ENCODE measurements at places on chromosomes 4 and X.

- peak; percentile 39 for DNase-seq
These were observed 81.0 kb upstream of the SMARCAD1 start for GRCh38 chr4:94126669-94127068.

DNA sequence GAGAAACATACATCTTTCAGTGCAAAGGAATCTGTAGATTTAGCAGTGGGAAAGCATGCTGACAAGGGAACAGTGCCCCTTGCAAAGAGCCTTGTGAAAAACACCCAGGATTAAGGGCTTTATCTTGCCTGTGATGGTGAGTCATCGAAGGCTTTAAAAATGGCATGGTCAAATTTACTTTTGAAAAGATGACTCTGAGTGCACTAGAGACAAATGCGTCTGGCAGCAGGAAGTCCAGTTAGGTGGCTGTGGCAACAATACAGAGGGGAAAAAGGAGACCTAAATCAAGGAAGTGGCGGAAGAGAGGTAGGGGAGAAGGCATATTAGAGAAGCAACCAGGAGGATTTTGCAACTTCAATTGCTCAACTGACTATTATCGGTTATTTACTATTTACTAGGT is 472.6 kb upstream of the CPEB2 start:
- no peak for DNase-seq

DNA sequence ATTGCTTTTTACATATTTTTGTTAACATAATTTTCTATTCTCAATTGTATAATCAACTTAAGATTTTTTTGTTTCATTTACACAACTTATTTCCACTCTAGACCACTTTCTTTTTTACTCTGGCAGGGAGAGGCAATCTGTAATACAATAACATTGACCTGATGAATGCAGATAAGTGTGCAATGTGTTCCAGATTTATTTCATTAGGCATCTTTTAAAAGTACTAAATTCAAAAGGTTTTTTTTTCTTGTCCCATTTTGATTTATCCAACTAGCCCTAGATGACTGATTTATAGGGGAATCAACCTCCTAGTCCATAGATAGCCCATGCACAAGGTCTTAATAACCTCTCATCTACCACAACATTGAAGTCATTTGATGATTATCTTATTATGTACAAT is 55.5 kb upstream of the AGTR2 start:
- DNase-seq = no peak

GRCh38 chr4:53653484-53654053 is 62.3 kb upstream of the LNX1 start:
- peak; percentile 39 for DNase-seq

DNA sequence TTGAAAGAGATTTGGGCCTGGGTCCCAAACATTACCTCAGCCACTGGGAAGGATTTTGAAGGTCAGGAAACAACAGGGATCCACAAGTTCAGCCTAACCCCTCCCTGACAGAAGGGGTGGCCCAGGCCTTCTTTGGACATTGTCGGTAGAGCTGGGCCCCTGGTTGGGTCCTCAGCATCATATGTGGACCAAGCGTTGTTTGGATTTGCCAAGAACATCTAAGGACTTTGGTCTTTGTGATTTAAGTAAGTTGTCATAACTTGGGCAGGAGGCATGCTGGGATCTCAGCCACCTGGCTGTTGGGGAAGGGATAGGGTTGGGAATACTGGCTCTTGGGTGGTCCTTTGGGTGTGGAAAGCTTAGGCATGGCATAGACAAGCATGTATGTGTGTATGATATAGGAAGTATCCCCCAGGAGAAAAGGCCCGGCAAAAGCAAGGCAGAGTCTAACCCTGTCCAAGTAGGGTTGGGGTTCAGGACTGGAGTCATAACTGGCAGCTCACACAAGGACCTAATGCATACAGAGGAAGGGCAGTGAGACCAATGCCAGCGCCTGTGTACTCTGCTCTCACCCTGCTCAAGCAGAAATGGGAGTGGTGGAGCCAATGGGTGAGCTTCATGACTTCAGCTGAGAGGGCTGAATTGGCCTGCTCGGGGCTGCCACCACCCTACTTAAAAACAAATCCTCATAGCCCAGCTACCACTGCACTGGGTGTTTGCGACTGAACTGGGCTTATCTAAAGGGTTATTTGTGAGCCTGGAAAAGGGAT is 102.8 kb downstream of the RTL5 start:
- DNase-seq = no peak

- no peak for DNase-seq
These were observed 101.1 kb downstream of the TMA16 start for GRCh38 chr4:163595580-163595979.

- peak; percentile 36 for DNase-seq
These were observed 440.9 kb downstream of the INPP4B start for GRCh38 chr4:142405021-142405694.

DNA sequence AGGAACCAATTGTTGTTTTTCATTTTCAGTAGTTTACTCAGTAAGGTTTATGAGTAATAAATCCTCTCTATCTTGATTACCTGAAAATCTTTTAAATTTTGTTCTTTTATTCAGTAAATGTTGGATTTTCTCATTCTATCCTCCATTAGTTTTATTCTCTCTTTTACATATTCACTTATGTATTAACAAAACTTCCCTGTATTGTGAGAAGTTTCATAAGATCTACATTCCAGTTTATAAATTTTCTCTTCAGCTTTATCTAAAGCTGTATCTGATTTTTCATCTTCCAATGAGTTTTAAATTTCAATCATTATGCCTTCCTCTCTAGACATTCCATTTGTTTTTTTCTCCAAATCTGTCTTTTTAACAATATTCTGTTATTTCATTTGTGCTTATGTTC is 310.2 kb downstream of the UNC5C start:
- no peak for DNase-seq

- peak; percentile 85 for DNase-seq
These were observed 19.7 kb downstream of the OCRL start for GRCh38 chrX:129559783-129560182.

DNA sequence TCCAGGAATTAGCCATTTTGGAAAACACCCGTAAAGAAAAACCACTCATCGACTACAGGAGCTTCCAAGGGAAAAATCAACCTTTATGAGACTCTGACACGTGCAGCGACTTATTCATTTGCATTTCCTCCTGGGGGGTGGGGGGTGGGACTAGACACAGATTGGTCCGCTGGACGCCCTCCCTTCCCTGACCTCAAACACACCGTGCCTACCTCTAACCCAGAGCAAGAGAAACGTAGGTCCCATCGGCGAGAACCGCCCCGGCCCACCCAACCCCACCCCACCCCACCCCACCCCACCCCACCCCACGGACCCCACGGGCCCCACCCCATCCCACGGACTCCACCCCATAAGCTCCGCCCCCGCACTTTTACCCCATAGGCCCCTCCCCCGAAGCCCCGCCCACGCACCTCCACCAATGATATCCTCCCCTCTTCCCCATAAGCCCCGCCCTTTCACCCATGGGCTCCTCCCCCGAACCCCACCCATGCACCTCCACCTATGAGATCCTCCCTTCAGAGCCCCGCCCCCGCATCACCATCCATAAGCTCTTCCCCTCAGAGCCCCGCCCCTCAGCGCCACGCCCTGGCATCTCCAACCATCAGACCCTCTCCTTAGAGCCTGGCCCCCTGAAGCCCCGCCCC is 1.1 kb downstream of the GTPBP6 start:
- DNase-seq = no peak

Data from brain (organoid and tissue), 16 donors.